Muscle of arm (tissue), 14 donors: ENCODE measurements at places on chromosomes 11 and 22.

- no peak for DNase-seq
Observed at GRCh38 chr11:73612601-73613140, 14.8 kb upstream of the FAM168A start.

DNA sequence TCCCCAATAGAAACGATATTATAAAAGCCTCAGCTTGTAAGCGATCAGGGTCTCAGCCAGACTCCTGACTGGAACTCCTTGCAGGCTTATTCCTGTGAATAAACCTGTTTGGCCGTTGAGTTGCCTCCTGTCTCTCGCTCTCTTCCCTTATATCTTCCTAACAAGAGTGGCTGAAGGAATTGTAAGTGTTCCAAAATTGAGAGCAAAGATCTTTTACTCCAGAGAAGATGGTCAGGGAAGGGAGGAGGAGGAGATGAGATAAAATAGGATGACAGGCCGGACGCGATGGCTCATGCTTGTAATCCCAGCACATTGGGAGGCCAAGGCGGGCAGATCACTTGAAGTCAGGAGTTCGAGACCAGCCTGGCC lies 1.2 kb upstream of the SLC37A4 start:
- DNase-seq = no peak

GRCh38 chr11:96367342-96367741 lies 22.4 kb downstream of the CCDC82 start:
- DNase-seq = no peak

- DNase-seq = no peak
Observed at GRCh38 chr22:49026494-49027367, 800.9 kb downstream of the BRD1 start.

DNA sequence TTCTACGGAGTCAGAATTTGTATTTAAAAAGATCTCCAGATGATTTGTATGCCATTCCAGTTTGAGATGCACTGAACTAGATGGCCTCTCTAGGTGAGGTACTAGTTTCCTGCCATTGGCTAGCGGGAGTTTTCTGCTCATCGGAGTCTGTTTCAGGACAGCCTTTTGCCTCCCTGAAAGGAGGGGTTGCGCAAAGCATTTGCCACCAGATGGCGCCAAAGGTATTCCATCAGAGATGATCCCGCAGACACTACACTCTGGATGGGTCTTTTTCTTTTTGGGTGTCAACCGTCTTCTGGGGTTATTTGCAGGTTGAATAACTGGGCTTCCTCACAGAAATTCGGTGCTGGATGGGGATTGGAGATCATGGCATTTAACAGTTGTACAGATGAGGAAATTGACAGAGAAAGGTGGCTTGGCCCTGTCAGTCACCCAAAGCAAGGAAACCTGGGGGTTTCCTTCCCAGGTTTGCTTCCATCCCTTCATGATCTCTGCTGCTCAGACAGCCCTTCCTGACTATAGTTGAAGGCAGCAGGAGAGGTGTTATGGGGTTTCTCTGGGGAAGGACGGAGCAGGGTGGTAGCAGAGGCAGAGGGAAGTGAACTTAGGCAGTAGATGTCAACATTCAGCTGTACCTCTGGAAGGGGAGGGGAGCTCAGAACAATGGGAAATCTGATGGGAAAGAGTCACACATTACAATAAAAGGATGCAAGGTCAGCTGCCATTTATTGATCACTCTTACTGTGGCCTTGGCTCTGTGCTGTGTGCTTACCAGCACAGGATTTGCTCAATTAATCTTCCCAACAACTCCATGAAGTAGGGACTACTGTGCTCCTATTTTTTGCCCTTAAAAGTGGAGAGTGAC lies 81.6 kb downstream of the CCDC81 start:
- peak; percentile 91 for DNase-seq

DNA sequence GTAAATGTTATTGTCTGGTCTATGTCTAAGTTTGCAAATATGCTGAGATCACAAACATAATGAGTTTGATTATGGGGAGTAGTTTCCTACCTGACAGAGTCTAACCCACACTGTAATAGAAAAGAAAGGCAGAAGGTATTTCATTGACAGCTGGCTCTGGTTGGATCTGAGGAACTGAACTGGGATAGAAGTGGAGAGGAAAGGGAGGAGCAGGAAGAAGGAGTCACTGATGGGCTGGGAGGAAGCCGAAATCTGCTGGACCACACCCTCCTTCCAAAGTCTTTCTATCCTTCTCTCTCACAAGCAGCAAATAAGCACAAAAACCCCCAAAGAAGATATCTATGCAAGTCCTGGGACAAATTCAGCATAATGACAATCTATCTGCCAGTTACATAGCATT lies 11.7 kb downstream of the BLID start:
- no peak for DNase-seq

- DNase-seq = no peak
Observed at GRCh38 chr11:10824888-10825287, 16.2 kb upstream of the EIF4G2 start.

GRCh38 chr22:20131597-20131858 lies at the start of gene ZDHHC8:
ZDHHC8 (plus strand) TSS chr22:20131804; CDS start chr22:20131948, 144 bp downstream.
- no peak for DNase-seq

DNA sequence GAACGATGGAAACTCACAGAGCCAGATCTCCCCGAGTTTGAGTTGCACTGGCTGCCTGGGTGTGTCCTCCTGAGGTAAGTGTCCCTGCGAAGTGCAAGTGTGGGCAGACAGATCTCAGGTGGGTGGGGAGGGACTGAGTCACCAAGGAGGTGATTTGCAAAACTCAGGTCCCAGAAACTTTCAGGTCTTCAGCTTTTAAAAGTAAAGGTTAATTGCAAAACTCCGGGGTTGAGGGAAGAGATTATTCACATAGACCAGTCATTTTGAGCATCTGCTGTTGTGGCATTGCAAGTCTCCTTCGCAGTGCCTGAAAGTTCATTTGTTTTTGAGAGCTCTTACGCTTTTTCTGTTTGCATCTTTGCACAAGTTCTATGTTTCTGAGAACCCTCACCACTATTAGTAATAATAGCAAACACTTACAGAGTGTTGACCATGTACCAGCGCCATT lies 7.1 kb downstream of the CD44 start:
- no peak for DNase-seq

- DNase-seq = no peak
Observed at GRCh38 chr11:124752471-124753102, 532 bp upstream of the VSIG2 start.

DNA sequence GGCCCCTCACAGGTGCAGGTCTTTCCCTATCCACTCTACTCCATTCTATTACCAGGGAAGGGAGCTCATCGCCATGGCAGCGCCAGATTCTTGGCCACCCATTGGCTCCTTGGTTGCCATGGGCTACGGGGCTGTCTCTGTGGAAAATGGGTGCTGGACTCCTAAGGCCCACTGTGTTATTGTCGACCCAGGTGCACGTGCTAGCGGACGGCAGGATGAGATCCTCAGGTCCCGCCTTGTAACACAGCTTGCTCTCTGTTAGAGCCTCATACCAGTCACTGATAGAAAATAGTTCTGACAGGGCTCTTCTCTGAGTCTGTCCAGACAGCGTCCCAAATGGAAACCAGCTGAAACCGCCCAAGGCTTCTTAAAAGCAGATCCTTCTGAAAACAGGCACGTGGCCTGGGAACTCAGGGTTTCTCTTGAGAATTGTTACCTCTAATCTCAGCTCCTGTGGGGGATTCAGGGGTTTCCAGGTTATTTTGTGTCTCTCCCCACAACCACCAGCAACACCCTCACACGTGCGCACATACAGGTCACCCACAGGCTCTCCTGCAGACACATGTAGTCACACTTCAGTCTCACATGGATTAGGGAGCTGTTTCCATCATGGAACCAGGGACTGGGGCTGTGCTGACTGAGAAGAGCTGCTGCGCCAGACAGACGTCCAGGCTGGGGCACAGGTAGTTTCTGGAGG lies 1.5 kb downstream of the TUB start:
- DNase-seq = no peak

DNA sequence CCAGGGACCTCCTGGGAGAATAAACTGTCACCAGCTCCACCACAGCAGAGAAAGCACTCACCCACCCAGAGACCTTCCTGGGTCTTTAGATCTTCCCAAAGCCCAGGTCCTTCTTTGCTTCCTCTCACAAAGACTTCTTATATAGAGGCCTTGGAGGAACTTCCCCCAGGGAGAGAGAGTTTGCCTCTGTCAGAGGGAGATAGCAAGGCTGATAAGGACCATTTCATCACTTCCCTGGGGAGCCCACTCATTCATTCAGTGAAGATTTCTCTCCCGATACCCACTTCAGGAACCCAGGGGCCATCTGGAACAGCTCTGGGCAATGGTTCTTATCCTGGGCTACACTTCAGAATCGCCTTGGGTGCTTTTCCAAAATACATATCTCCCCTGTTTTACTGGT lies at the start of gene PRG2:
Gene PRG2, minus strand, starts transcription at position 116 of the 400 bp plus-strand sequence. CDS start 706 bp downstream, outside the sequence.
- DNase-seq = no peak

DNA sequence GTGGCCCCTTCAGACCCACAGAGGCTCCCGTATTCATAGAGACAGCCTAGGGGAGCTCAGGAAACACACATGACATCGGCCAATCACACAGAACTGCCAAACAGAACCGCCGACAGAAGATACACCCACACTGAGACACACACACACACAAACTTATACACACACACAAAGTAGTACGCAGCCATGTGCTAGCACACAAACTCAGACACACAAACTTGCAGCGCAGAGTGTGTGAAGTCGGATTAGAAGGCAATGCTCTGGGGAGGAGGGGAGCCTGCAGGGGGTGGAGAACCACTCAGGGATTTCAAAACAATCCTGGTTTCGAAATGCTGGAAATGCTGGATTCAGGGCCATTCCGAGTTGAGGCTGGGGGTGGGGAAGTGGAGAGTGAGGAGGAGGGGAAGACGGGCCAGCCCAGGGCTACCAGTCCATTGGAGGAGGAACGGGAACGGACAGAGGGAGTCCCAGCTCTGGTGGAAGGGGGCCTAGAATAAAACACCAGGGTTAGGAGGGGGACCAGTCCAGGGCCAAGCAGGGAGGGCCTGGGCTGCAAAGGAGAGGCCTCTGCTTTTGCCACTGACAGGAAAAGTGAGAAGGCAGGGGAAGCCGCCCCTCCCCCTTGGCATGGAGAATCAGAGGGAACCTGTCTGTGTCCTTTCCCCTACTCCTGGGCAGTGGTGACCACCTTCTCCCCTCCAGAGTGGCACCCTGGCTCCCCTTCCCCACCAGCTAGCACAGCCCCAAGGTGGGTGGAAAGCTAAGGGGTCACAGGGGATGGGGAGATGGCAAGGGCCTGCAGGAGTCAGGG lies 4.4 kb downstream of the BCL9L start:
- DNase-seq = no peak

DNA sequence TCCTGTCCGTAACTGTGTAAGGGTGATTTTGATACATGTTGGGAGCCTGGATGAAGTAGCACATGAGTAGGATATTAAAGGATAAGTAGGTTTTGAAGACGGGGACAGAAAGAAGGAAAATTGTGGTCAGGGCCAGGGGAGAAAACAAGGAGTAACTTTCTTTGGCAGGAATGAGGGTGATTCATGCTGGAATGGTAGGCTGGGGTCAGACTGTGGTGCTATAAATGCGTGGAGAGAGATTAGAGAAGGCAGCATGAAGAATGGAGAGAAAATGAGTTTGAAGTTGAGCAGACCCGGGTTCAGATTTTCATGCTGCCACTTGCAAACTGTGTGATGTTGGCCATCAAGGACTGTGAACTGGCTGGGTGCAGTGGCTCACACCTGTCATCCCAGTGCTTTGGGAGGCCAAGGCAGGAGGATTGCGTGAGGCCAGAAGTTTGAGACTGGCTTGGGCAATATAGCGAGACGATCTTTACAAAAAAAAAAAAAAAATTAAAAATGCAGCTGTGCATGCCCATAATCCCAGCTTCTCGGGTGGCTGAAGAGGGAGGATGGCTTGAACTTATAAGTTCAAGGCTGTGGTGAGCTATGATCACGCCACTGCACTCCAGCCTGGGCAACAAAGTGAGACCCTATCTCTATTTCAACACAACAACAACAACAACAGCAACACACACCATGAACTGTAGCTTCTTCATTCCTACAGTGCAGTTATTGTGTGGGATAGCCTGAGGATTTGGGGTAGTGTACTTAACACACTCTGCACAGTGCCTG lies 22.3 kb downstream of the ZBTB16 start:
- peak; percentile 32 for DNase-seq

DNA sequence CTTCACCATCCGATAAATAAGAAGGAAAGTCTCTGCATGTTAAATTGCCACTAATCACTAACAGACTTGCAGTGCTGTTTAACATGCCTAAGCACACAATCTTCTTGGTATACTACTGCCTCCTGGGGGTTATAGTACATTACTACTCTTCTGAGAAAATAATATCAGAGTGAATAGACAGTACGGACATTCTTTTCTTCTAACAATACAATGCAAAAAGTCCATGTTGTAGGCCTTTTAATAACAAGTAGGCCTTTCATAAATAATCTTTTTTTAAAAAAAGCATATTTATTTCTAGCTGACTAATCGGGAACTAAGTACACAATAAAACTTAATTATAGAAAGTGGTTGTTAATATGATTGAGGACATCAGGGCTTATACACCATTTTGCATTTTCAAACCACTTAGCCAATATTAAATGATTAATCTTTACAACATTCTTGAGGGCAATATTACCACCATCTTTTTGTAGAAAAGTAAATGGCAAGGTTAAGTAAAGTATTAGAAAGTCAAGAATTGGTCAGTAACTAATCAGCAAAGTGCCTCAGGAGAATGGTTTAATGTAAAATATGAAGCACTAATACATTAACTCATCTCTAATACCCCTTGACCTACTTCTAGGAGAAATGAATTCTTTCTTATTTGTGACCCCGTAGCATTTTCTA lies 84.7 kb downstream of the TTC28 start:
- DNase-seq = peak; percentile 65

- DNase-seq = no peak
Observed at GRCh38 chr11:94400839-94401772, at the start of gene GPR83. GPR83 (minus strand) TSS chr11:94401419; CDS start chr11:94401247, 172 bp downstream.

- DNase-seq = no peak
Observed at GRCh38 chr11:16926883-16927626, 87.2 kb downstream of the PLEKHA7 start.

DNA sequence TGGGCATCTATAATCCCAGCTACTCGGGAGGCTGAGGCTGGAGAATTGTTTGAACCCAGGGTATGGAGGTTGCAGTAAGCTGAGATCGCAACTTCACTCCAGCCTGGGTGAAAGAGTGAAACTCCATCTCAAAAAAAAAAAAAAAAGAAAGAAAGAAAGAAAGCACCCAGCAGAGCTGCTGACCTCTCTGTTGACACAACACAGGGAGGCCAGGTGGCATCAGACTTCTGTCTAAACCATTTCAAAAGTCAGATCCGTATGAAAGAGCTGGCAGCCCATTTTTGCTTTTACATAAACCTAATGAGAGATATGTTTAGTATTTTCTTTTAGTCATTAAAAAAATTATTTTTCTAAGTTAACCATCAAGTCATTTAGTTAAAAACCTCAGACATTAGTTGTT lies 64.4 kb upstream of the RRM1 start:
- no peak for DNase-seq

GRCh38 chr11:7471071-7471470 lies 14.2 kb upstream of the OLFML1 start:
- DNase-seq = no peak

- DNase-seq = no peak
Observed at GRCh38 chr11:35190804-35191348, 51.9 kb downstream of the CD44 start.

DNA sequence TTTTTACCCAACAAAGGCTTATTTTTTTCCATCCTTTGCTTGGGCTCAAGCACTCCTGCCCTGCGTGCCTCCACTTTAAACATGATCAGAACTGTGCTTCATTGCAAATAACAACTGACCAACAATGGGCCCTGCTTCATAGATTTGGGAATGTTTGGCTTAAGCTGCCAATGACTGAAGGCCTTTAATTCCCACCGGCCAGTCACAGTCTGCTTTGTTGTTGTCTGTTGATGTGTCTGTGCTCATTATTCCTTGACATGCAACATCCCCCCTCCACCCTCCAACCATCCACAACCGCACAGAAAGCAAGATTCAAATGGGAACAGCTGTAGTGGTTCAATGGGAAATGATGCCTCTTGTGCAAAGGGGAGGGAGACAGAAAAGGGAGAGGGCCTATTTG lies 23.0 kb downstream of the PAX6 start:
- DNase-seq = no peak
